ENCODE measurements at places on chromosomes 5 and 9.

DNA sequence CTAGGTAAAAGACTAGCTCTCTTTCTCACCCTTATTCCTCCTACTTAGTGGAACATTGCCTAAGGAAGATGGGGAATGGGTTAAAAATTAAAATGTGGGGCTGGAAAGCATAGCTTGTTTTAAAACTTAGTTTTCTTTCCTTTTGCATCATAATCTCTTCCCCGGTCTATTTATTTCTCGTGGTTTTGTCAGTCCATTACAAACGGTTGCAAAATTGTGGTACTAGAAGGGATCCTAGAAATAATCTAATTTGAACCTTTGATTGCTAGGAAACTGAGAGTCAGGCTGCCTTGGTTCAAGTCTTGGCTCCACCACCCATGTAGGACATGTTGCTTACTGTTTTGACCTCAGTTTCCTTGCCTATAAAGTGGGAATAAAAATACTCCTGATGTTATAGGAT is 1.3 kb downstream of the IL31RA start:
- no peak for DNase-seq

- no peak for DNase-seq
Measured at GRCh38 chr5:74519161-74519571, 121.4 kb downstream of the ENC1 start.

GRCh38 chr9:120366644-120367019 is 213.3 kb downstream of the CDK5RAP2 start:
- DNase-seq = no peak

DNA sequence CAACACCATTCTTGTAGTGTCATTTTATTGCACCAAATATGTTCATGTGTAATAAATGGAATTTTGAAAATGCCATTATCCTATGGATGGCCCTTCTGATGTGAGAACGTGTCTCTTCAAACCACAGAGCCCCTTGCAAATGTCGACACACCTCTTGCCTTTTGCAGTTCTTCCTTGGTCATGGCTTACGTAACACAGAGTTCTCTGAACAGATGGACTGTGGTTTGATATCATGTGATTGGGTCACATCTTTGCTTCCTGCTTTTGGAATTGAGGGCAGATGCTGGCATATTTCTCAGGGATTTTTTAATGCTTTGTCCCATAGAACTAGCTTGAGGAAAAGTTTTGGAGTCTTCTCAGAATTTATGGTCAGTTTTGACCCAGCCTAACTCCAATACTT is 4.6 kb downstream of the TGFBR1 start:
- DNase-seq = no peak

- no peak for DNase-seq
Measured at GRCh38 chr9:88828018-88828417, 163.2 kb upstream of the S1PR3 start.

- DNase-seq = peak; percentile 60
Measured at GRCh38 chr9:88578121-88579049, 43.4 kb downstream of the NXNL2 start.

All from activated CD4-positive, alpha-beta T cell treated with anti-CD3 and anti-CD28 coated beads for 4 hours (primary cell).